Activated CD4-positive, alpha-beta T cell treated with anti-CD3 and anti-CD28 coated beads, Interleukin-2, amount 10 ng/mL, durations not matched to agents 7 days and 5 days (primary cell): ENCODE measurements at places on chromosomes 2 and 18.
A peak's percentile ranks its signal among the peaks of the same experiment; 100 is the strongest.

GRCh38 chr2:102143450-102143985 is 972 bp downstream of the IL1R1 start:
- no peak for DNase-seq

- DNase-seq = no peak
These were observed 33.2 kb upstream of the UBE2E3 start for GRCh38 chr2:180947208-180947689.

DNA sequence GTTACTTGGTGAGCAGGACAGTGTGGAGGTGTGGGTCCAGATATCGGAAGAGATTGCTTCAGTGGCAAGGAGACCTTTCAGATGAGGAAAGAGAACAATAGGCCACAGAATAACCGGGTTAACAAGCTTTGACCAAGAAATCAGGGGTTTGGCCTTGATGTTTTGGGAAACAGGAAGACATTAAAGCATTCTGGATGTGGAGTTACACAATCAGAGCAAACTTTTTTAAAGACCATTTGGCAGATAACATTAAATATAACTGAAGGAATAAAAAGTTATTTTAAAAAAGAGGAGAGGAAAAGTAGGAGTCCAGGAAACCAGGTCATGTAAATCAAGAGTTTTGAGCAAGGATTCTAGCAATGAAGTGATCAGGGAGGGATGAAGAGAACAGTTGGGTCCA is 35.7 kb downstream of the TNFRSF11A start:
- DNase-seq = no peak

DNA sequence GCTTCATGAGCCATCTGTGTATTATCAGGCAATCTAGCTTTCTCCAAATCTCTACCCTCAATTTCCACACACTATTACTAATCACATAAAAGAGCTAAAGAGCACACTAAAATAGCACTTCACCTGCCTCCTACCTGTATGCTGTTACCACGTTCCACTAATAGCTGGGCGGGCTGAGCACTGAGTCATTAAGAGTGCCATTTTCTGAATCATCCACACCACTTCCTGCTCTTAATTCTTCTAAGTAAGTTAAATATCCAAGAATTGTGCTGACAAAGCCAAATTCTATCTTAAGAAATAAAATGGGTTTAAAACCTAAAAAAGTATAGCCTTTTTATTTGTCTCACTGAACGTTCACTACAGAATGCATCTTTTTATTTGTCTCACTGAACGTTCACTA is 35.7 kb downstream of the NOL10 start:
- DNase-seq = peak; percentile 52

- no peak for DNase-seq
These were observed 40.3 kb downstream of the RBMS1 start for GRCh38 chr2:160453111-160453820.

DNA sequence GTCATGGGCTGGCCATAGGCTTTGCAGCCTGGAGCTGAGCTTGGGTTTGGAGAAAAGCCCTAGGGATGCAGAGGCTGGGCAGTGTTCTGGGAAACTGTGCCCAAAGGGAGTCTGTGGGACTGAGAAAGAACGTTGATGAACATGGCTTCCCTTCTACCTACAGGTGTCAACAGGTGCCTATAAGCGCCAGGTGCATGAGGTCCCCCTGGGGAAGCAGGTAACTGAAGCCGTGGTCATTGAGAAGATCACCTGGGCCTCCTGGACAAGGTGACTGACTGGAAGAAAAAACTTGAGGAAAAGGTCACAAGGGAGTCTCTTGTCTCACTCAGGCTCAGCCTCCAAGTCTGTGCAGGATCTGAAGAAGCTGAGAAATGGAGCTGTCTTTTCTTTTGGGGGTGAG is 83.4 kb downstream of the RTN4 start:
- DNase-seq = no peak

DNA sequence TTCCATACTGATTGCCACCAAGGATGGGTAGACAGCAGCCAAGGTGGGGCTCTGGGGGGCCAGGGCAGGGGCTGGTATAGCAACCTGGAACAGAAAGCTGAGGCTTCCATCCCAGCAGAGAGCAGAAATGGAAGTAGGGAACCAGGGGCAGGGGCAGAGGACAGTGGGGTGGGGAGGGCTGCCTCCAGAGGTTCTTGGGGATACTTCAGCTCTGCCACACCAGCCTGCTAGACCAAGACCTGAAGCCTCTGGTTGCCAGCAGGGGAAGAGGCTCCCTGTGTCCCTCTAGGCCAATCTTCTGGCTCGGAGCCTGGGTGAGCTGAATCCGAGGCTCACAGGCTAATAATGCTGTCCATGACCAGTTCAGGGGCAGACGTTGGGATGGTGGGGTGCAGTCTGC is 329.0 kb downstream of the DYSF start:
- DNase-seq = no peak

- DNase-seq = peak; percentile 64
These were observed 667 bp downstream of the TRIB2 start for GRCh38 chr2:12717191-12718014.

GRCh38 chr18:8947566-8947965 is 154.9 kb upstream of the NDUFV2 start:
- DNase-seq = no peak

DNA sequence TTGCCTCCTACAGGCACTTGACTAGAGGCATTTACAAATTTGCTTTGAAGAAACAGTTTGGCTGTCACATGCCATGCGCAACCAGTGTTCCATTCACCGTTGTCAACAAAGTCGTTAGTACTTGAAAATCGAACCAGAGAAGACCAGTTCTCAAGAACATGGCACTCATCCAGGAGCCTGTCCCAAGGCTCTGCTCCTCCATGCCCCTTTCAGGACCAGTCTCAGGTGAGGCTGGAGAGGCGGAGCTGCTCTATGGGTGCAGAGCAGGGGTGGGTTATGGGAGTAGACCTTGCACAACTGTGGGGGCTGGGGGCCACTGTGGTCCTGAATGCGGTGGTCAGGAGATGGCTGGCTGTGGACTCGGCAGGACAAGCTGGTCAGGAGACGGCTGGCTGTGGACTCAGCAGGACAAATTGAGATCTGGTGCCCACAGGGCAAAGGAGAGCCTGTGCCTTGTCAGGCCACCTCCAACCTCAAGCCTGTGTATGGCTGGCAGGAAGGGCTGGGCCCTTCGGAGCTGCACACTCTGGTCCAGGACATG is 12.3 kb upstream of the ATP9B start:
- DNase-seq = no peak

GRCh38 chr2:192953116-192953515 is 758.4 kb upstream of the TMEFF2 start:
- no peak for DNase-seq

DNA sequence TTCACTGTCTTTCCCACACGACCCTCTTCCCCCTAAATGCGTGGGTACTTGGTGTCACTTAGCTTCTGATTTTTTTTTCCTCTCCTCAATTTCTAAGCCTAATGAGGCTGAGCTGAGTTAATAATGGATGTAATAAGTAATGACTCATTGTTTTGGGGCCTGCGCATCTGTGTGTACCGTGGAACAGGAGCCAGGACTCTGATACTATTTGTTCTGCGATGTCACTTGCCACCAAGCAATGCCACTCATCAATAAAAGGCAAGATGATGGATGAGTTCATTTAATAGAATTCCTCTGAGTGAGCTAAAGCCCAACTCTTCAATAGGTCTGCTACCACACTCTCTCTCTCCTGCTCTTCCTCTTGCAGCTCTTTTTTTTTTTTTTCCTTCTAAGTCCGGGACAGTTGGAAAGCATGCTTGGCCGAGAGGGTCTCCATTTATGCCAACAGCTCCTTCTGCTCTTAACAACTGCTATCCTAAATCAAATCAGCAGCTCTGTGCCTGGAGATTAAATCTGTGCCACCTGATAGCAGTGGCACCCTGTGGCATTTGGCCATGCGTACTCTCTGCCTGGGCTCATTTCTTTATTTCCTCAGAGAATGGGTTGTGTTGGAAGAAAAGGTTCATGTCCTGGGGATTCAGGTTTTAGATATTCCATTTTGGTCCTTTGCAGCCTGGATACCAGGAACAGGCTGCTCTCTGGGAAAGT is 1284.2 kb upstream of the PIK3C3 start:
- DNase-seq = no peak

DNA sequence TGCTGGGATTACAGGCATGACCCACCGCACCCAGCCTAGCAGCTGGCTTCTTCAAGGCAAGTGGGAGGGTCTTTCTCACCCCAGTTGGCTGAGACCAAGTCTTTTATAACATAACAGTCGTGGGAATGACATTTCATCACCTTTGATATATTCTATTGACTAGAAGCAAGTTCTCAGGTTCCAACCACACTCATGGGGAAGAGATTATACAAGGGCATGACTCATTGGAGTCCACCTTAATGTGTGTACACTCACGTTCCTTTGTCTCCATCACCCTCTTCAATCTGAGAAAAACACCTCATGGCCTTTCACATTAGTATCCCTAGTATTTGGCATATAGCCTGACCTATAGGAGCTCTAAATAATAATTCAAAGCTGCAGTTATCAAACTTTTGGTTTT is 2.8 kb upstream of the BBS5 start:
- no peak for DNase-seq
